ENCODE measurements at places on chromosomes 6 and 20. TPM values are rescaled to one million over a fixed set of nuclear protein-coding genes. Genes with fewer than 3 reads are reported as not detected.

The TMC2 gene
- total RNA-seq = not detected

The TRIM15 gene
- not detected for total RNA-seq

The SPATA2 gene
- 0.80 TPM for total RNA-seq

The NHLRC1 gene
- not detected for total RNA-seq

The VIP gene
- total RNA-seq = not detected

The VWA7 gene
- 1.7 TPM for total RNA-seq

The OPRL1 gene
- 5.0 TPM for total RNA-seq

The ARFGAP1 gene
- 69.8 TPM for total RNA-seq

The FAM83B gene
- total RNA-seq = not detected

The ADA gene
- 47.6 TPM for total RNA-seq

The SCAF8 gene
- 26.2 TPM for total RNA-seq

The WFDC5 gene
- total RNA-seq = not detected

The ZNF133 gene
- total RNA-seq = 32.2 TPM
